Stimulated activated CD4-positive, alpha-beta T cell treated with anti-CD3 and anti-CD28 coated beads, Interleukin-2, amount 100 ng/mL, for 4 hours (primary cell): ENCODE measurements at places on chromosomes 2 and 18.

DNA sequence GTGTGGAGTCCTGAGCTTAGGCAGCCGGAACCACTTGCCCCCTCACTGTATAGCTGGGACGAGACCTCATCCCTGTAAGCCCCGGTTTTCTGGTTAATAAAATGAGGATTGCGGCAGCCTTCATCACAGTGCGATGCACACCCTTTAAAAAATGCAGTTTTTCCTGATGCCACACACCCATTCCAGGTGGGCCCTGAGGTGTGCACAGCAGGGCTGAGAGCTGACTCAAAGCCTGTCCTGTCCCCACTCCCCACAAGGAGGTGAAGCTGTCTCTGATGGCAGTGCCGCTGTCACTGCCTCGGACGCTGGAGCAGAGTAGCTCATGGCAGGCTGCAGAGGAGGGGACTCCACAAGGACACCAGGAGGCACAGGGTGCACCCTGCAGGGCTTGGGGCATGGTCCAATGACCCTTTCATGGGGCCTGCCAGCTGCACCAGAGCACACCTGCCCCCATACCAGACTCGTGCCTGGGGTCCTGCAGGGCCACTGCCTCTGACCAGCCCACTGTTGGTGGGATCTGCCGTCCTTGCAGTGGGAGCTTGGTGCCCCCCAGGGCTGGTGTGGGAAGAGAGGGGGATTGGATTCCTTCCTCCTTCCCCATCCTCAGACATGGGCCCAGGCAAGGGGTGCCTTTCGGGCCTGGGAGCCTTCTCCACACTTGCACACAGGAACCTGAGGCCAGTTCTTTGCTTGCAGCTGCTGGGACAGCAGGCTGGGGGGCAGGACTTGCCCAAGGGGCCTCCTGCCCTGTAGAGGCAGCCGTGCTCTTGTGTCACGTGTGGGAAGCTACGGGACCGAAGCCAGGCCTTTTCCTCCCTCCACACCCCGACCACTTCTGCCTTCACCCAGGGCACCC is 22.8 kb downstream of the GPC1 start:
- DNase-seq, result no peak

DNA sequence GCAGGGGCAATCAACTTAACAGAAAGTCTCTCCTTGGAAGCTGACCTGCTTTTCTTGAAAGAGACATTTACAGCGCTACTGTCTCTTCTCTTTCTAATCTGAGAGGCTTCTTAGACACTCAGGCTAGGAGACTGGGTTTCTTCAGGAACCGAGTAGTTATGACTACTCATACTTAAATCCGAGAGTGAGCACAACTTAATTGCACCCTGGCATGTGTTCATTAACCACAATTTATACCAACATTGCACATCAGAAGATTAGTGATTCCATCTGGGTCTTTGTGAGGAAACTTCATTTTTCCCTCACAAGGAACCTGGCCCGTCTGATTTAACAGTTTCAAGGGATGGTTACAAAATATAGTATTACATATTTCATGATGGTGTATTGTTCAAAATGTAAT is 176.9 kb downstream of the UBE2E3 start:
- no peak for DNase-seq

DNA sequence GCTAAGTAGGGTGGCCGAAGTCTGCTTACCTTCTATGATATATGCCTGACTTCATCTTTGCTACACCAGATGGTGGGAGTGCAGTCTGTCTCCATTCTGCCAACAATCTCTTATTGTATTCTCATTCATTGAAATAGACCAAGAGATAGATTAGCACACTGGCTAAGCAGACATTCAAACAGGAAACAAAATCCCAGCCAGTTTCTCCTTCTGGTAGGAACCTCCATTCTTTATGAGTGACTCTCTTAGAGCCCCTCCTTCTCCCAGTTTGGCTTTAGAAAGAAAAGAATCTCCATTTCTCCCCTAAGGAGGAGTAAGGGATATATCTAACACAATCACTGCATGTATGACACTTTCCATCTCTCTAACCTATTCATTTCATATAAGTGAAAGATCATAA is 118.9 kb upstream of the COL5A2 start:
- DNase-seq, result no peak

DNA sequence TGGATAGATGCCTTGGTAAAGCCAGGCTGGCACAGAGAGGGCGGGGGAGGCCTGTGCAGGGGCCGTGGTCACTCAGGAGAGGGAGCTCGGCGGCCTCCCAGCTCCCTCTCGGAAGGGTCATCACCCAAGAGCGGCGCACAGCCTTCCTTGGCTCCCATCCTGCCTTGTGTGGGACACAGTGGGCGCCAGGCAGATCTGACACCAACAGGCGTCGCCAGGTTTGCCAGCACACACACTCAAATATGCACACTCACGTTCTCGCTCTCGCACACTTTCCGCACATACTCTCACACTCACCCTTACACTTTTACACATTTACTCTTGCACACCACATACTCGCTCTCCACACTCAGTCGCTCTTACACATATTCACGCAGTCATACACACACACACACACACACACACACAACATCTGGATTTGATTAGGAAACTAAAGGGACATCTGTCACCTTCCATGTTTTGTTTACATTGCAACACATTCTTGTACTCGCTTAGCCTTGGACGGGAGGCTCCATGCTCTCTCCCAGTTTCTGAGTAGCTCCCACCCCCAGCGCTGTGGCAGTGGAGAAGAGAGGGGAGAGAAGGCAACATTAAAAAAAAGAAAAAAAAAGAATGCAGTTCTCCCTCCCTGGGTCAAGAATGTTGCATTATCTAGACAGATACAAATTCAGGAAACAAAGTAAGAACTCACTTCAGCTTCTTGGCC is 10.5 kb downstream of the CHMP1B start:
- DNase-seq, result no peak

DNA sequence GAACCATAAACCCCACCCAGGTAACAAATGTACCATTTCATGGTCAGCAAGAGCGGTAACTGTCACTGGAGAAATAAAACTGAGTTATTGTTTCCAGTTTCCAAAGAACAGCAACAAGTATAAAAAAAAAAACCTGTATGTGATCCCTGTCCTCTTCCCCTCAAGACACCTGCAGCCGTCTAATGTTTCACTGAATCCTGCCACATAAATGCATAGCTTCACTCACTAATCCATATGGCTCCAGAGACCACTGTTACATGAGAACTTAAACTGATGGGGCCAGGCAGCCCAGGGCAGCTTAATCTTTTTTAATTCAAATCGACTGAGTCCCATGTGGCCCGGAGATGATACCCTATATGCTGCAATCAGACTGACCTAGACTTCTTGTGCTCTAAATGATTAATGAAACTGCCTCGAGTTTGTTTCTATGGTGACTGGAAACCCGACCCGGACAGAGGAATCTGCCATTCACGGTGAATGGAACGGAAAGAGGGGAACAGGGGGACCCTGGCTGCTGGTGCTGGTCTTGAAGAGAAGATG is 60.9 kb upstream of the SIX2 start:
- DNase-seq, result no peak

GRCh38 chr2:98715812-98716451 is 15.0 kb downstream of the MGAT4A start:
- DNase-seq, result no peak

GRCh38 chr2:14572633-14573032 is 59.9 kb upstream of the LRATD1 start:
- no peak for DNase-seq

- DNase-seq, result no peak
Measured at GRCh38 chr2:203853722-203854121, 13.8 kb upstream of the CTLA4 start.

GRCh38 chr2:26407526-26407925 is 5.8 kb downstream of the DRC1 start:
- DNase-seq, result no peak

DNA sequence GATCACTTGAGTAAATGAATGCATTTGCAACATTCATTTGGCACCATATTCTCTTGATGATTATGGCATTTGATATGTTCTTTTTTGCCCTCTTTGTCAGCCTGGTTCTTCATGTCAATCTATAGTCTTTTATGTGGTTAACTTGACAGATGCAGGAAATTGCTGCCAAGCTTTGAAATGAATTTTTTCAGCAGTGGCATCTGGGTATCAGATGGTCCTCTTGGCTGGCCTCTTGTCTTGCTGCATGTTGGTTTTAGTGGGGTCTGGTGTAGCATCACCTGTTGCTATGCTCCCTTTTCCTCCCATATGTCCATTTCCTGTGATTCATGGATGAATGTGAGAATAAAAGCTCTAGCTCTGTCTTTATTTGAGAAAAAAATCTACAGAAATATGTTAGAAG is 119.9 kb downstream of the DPP4 start:
- DNase-seq, result no peak
